ENCODE measurements at places on chromosomes 1 and 21. TPM values are rescaled to one million over a fixed set of nuclear protein-coding genes. Genes with fewer than 3 reads are reported as not detected.

DNA sequence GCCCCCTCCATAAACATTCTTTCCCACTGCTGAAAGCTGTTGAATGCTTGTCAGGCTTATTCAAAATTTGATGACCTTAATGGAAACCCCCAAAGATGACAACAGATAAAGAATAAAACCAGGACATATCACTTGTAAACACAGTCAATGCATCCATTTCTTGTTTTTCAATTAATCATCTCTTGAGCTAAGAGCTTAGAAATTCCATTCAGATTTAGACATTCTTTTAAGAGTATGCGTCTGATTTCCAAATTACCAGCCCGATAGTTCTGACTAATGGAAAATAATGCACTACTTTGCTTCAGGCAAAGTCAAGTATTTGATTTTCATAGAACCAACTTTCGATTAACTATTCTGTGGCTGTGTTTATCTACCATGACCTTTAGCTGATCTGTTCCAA, 100.6 kb upstream of the RUNX1 start:
- no peak overlapping the region for H3K4me3 ChIP-seq
- peak; percentile 39 for DNase-seq
- no peaks in the 10 kb centered on the region for H3K36me3 ChIP-seq

GRCh38 chr1:12135612-12136011, 31.2 kb upstream of the TNFRSF1B start:
- no peak overlapping the region for H3K4me3 ChIP-seq
- DNase-seq, result no peak
- no peaks in the 10 kb centered on the region for H3K36me3 ChIP-seq
- H3K27me3 ChIP-seq, result no peaks in the 10 kb centered on the region
- H3K27ac ChIP-seq, result no peak overlapping the region

DNA sequence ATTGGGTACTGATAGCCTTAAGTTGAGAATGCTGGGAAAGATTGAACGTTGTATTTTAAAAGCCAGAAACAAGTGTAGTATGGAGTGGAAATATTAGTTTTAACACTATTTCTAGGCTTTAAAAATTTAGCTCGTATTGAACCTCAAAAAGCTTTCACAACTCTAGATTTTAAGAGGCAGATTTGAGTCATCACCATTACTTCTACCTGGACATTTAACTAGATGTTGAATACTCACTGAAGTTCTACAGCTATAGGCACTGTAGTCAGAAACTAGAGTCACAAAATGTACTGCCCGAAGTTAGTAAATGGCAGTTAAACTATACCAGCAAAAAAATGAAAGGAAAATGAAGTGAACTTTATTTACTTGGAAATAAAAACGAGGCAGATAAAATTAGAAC, 96.5 kb downstream of the NEK7 start:
- no peaks in the 10 kb centered on the region for H3K36me3 ChIP-seq
- H3K27me3 ChIP-seq, result no peaks in the 10 kb centered on the region
- H3K27ac ChIP-seq, result no peak overlapping the region

- H3K27ac ChIP-seq, result no peak overlapping the region
- no peak overlapping the region for H3K4me3 ChIP-seq
- no peaks in the 10 kb centered on the region for H3K36me3 ChIP-seq
Observed at GRCh38 chr1:233364695-233365539, 37.4 kb downstream of the MAP3K21 start.

DNA sequence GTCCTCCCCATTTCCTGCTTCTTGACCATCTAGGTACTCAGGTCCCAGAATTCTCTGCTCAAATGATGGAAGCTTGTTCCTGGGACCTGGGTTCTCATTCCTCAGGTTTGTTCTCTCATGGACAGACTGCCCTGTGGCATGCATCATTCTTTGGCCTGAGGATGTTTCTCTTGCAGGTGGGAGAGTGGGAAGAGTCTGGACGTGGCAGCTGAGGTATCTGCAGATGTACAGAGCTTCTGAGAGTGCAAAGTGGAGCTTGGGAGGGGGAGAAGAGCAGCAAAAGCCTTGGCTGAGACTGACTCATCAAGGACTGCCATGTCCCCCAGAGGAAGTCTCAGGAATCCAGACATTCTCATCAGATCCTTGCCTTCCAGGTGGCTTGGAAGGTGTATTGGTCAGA, 63.1 kb downstream of the HSPA13 start:
- no peak for DNase-seq
- no peaks in the 10 kb centered on the region for H3K4me1 ChIP-seq
- no peak overlapping the region for H3K4me3 ChIP-seq
- H3K27me3 ChIP-seq, result no peaks in the 10 kb centered on the region

GRCh38 chr21:32693581-32693980, 34.2 kb downstream of the SYNJ1 start:
- no peaks in the 10 kb centered on the region for H3K4me1 ChIP-seq
- no peak overlapping the region for H3K27ac ChIP-seq
- H3K27me3 ChIP-seq, result no peaks in the 10 kb centered on the region
- no peak overlapping the region for H3K4me3 ChIP-seq

DNA sequence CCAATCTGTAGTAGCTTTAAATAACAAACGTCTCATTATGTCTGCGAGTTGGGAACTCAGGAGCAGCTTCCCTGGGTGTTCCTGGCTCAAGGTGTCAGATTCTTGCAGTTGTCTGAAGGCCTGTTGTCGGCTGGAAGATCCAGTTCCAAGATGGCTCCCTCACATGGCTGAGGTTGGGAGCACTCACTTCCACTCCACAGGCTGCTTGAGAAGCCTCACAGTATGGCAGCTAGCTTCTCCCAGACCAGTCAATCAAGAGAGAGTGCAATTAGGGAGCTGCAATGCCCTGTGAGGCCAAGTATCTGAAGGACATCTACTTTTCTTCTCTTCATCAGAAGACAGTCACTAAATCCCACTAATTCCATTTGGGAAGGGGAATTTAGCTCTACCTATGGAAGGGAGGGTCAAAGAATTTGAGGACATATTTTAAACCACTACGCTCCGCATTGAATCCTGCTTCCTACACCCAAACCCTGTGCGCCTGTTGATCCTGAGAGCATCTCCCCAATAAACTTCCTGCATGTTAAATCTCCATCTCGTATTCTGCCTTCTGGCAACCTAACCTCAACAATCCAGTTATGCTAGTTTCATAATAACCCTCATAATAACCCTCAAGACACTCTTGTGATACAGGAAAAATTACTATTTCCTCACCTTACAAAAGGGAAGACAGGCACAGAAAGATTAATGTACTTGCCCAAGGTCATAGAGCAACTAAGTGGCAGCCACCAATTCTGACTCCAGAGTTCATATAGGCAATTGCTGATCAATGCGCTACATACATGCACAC, 3.6 kb upstream of the VPS26C start:
- no peak overlapping the region for H3K27ac ChIP-seq
- DNase-seq, result no peak
- no peaks in the 10 kb centered on the region for H3K36me3 ChIP-seq
- 0 out of 2 replicates have a peak, but pooled peaks cover 1% of the 10 kb centered on the region for H3K27me3 ChIP-seq

GRCh38 chr21:34085129-34085528, 11.8 kb downstream of the MRPS6 start:
- no peaks in the 10 kb centered on the region for H3K27me3 ChIP-seq
- no peak overlapping the region for H3K27ac ChIP-seq
- peaks cover 3% of the 10 kb centered on the region for H3K4me1 ChIP-seq
- no peak overlapping the region for H3K4me3 ChIP-seq
- peaks cover 3% of the 10 kb centered on the region for H3K36me3 ChIP-seq

Gene GOLT1A
- polyA plus RNA-seq, result not detected

Gene FCRL2
- not detected for polyA plus RNA-seq

Gene PGLYRP4
- not detected for polyA plus RNA-seq

Gene SLC9C2
- polyA plus RNA-seq, result not detected

Gene SEMA6C
- 2.6 TPM for polyA plus RNA-seq

Gene CELA2A
- not detected for polyA plus RNA-seq

Gene DMBX1
- polyA plus RNA-seq, result not detected

Gene OR10K2
- not detected for polyA plus RNA-seq
